ENCODE measurements at places on chromosomes 12 and 14. TPM values are rescaled to one million over a fixed set of nuclear protein-coding genes. Genes with fewer than 3 reads are reported as not detected.

DNA sequence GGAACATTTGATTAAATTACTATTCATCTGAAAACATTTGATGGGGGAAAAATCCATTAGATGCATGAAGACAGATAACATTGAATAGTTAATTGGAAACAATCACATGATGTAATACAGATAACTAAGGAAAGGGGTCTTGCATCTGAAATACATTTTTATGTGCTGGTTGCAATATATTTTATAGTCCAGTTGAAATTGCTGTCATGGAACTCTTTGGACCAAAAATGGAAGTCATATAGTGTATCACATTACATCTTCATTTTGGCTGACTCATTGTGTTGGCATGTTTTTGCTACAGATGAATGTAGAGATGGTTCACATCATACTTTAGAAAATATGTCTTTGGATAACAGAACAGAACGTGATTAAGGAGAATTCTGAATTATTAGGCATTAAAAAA is 43.0 kb upstream of the GNPNAT1 start:
- DNase-seq = peak; percentile 67

- no peak for DNase-seq
Measured at GRCh38 chr12:132747896-132748295, 13.7 kb downstream of the ANKLE2 start.

- DNase-seq = no peak
Measured at GRCh38 chr14:73124180-73124894, 12.0 kb upstream of the PSEN1 start.

- no peak for DNase-seq
Measured at GRCh38 chr12:76554405-76555230, 5.0 kb downstream of the OSBPL8 start.

GRCh38 chr14:88346048-88346639 is 23.1 kb upstream of the KCNK10 start:
- peak; percentile 72 for DNase-seq

GRCh38 chr12:3038166-3038565 is 39.0 kb upstream of the TSPAN9 start:
- DNase-seq = no peak

- DNase-seq = no peak
Measured at GRCh38 chr14:76868454-76869170, 42.4 kb downstream of the LRRC74A start.

GRCh38 chr14:78836777-78837176 is 666.6 kb downstream of the NRXN3 start:
- DNase-seq = peak; percentile 71

DNA sequence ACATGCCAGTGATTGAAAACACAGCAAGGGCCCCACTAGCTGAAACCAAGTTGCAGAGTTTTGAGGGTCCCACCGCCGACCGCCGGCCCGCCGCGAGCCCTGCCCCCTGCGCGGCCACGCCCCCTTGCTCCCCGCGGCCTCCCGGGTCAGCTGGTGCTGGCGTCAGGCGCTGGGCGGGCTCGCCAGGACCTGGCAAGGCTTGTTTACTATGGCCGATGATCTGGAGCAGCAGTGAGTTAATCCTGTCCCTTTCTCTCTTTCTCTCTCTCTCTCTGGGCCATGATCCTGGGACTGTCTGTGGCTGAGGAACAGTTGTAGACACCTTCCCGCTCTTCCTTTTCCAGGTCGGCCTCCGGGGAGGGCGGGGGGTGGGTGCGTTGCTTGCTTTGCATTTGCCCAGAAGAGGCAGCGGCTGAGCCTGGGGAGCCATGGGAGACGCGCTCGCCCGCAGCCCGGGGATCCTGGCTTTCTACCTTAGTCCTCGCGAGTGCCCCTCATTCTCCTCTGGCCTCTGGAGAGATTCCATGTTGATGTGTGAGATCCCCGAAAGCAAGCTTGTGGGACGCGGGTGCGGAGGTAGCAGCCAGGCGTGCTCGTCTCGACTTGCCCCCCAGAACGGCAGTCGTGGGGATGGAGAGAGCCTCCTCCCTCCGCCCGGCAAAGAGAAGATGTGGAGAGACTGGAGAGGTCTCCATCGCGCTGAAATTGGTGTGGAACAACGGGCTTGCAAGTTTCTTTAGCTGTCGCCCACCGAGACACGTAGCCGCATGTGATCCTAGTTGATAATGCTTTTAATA is at the start of gene ABHD4:
TSS of gene ABHD4 (plus strand) at position 202 of the 797 bp plus-strand sequence. CDS start at position 209, 7 bp downstream.
- DNase-seq = peak; percentile 50

- no peak for DNase-seq
Measured at GRCh38 chr12:39989501-39989900, 116.4 kb downstream of the SLC2A13 start.

GRCh38 chr12:117507548-117507947 is 146.1 kb upstream of the NOS1 start:
- DNase-seq = no peak

DNA sequence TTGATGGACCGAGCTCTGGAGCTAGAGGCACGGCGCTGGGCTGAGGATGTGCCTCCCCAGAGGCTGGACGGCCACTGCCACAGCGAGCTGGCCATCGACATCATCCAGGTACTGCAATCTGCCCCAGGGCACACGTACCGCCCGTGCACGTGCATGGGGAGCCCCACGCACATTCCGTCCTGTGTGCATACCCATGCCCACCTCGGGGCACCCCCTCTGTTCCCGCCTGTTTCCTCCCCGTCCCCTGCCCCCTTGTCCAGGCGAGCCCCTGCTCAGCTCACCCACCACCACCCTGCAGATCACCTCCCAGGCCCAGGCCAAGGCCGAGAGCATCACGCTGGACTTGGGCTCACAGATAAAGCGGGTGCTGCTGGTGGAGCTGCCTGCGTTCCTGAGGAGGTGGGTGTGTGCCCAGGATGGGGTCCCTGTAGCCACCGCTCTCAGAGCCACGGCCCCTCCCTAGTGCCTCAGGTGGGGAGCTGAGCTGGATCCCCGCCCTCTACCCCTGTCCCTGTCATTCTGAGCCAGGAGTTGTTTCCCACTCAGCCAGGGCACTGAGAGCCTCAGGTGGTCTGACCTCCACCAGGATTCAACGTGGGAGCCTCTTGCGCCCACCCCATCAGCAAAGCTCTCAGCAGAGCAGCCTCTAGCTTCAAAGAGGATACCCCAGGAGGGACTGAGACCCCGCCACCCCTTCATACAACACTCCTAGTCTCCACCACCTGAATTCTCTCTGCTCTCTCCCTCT is 6.9 kb downstream of the TNFAIP2 start:
- no peak for DNase-seq

The REM2 gene
- not detected for total RNA-seq

The MORN3 gene
- 0.33 TPM for total RNA-seq

The CMA1 gene
- not detected for total RNA-seq

The CRACR2A gene
- 29.8 TPM for total RNA-seq

The AMDHD1 gene
- total RNA-seq = 0.43 TPM

The TAS2R10 gene
- 0.37 TPM for total RNA-seq

The COPS7A gene
- total RNA-seq = 97.5 TPM

The PPP1R36 gene
- not detected for total RNA-seq

The VDR gene
- 6.1 TPM for total RNA-seq
